ENCODE measurements at places on chromosomes 6 and 20.

DNA sequence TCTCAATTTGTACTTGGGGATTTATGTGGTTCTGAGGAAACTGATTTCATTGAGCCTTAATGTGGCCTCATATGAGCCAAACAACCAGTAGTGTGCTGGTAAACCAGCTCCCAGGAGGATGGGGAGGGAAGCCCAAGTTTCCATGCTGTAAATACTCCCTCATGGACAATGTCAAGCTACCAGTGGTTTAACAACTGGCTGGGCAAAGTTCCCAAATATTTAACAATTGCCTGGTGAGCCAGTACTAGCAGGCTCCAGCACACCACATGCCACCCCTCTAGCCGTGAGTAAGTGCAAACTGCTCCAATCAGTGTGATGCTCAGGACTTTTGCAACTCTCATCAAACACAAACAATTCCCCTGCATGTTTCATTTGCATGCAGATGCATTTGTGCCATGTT, 19.2 kb upstream of the CDKN1A start:
- DNase-seq: peak; percentile 99

DNA sequence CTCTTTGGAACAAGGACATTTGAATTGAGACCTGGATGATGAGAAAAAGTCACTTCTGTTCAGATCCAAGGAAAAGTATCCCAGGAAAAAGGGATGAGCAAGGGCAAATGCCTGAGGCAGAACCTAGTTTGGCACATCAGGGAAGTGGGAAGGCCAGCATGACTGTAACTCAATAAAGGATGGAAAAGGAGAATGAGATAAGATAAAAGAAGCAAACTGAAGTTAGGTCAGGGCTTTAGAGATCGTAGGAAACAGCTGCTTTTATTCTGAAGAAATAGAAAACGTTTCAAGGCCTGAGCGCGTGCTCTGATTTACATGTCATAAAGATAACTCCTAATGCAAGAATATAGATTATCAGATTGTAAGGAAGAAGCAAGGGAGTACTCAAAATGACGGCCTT, 450.0 kb downstream of the FRK start:
- DNase-seq: no peak

- DNase-seq: peak; percentile 61
Measured at GRCh38 chr20:40493071-40493470, 196.0 kb downstream of the MAFB start.

DNA sequence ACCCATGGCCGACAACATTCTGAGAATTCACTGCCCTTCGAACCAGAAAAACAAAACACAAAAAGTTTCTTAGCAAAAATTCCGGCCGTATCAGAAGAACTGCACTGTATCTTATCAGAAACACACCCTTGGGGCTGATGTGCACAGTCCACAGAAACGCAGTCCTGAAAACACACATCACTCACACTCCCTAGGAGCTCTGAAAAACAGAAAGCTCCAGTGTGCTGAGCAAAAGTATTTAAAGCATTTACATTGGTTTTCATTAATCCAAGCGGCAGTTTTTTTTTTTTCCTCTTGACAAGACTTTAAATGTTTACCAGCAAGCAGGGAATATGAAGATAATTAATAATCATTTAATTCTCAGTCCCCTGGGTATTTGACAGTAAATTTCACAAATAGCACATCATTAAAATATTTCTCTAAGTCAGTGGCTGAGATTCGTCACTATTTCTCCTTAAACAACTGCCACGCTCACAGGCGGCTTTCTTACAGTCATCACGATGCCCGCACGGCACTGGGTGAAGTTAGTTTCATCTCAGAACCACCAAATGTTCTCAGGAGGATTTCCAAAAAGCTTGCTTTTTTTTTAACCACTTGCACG, 13.3 kb downstream of the NFATC2 start:
- DNase-seq: peak; percentile 47

DNA sequence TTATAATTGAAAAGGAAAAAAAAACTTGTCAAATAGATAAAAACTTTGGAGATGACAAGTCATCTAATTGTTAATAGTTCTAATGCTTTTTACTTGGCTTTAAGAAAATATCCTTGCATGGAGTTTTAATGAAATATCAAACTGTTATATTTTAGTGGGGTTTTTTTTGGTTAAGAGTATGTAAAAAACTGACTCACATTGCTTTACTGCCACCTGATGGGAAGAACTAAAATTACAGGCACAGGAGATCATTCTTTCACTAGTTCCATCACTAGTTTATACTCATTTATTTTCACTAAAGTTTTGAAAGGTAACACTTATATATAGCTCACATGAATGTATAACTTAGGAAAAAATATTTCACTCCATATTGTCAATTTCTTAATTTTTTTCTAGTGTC, 309.1 kb downstream of the LMBRD1 start:
- no peak for DNase-seq
